ENCODE measurements at places on chromosomes 3 and 15.
A peak's percentile ranks its signal among the peaks of the same experiment; 100 is the strongest.

GRCh38 chr15:89616228-89616627 is 39.0 kb downstream of the KIF7 start:
- DNase-seq, result no peak

DNA sequence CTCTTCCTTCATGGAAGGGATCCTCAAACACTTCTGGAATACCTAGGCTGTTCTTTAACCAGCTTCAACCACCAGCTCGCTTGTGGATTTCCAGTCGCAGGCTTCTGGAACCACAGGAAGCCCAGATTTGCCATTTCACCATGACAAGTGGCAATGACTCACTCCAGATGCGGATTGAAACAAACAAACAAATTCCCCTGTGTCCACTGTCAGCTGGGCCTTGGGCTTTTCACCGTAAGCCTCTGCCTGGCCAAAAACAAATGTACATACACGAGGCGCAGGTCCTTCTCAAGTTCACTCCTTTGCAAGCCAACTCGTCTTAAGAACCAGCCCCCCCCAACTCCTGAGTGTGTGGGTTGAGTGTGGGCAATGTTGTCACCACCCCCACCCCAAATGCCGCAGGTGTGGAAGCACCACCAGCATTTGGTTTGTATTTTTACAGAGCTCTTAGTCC is 8.8 kb downstream of the BCL6 start:
- DNase-seq, result no peak

DNA sequence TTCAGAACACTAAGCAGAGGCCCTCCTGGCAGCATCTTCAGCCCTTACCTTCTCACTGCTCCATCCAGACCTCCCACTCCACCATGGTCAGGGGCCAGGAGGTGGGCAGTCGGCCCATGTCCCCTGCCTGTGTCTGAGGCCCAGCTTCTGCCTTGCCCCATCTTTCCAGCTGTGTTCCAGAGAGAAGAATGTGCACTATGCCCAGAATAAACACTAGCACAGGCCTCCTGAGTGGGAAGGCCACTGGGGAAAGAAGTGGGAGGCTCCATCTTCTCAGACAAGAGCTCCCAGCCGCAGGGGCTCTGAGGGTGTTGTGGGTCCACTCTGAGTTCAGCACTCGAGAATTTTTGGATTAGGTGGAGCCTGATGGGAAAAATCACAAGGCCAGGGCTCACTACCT is 44.5 kb downstream of the ADCY5 start:
- no peak for DNase-seq

DNA sequence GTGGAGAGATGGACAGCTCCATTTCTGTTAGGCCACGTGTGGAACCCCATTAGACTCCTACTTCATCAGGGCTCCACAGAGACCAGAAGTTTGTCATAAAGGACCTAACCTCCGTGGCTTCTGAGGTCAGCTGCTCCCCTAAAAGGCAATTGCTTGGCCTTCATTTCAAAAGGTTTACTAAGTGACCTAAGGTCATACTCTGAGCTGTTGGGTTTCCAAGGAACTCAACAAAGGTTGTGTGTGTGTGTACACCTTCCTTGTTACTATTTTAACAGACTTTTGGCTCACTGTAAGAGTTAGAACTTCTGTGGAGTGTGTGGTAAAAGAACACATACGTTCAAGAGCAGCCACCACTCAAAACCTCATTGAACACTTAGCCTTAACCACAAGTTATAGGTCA is 73.9 kb downstream of the SEC22A start:
- no peak for DNase-seq

- no peak for DNase-seq
These were observed 614.8 kb upstream of the MDFIC2 start for GRCh38 chr3:70927239-70927638.

DNA sequence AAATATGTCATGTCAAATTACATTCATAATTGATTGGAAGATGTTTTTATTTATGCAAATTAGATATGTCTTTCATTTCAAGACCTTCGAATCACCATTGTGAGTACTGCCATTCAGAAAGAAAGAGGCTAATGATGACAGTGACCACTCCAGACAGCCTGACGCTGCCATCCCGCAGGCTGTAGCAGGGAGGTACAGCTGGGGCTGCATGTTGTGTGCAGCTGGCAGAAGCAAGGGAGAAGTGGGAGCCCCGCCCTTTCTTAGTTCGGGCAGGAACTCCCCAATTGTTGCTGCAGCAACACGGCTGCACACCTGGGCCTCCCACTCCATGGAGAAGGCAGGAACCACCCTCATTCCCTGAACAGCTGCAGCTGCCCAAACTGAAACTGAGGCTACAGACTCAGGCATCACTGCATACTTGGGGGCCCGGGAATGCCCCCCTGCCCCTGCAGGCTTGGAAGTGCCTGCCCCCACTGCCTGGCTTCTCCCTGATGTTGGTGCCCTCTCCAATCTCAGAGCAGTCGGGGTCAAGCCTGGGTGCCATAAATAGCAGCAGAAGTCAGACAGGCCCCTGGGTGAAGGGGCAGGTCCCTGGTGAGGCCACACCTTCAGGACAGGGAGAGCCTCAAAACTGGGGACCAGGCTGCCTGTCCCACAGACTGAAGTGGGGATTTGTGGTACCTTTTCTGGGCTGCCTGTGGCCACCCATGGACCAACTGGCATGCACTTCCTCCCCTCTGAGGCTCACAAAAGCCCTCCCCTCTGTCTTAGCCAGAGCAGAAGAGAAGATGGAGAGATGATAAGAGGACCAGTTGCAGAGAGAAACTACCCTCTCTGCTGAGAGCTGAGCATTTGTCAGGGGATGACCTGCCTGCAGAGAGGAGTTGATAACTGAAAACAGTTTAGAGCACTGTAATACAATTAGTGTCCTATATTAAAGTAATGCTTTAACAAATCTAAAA is 964.6 kb downstream of the SI start:
- DNase-seq, result no peak

DNA sequence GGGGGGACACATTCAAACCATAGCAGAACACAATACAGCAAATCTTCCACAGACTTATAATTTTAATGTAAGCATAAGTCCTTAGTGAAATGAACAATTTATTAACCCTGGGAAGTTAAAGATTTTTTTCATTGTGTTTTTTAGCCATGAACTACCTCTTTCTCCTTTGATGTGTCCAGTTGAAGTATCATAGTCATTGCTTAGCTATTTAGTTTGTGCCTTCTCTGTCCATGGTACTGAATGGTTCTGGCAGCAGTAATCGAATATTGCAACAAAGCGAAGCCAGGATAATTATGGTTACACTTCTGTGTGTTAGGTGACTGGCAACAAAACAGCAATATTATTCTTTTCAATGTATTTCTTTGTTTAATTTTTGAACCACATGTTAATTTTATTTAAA is 403.0 kb upstream of the ONECUT1 start:
- DNase-seq, result no peak

- DNase-seq, result no peak
These were observed 216.8 kb upstream of the RBMS3 start for GRCh38 chr3:29064085-29064484.

DNA sequence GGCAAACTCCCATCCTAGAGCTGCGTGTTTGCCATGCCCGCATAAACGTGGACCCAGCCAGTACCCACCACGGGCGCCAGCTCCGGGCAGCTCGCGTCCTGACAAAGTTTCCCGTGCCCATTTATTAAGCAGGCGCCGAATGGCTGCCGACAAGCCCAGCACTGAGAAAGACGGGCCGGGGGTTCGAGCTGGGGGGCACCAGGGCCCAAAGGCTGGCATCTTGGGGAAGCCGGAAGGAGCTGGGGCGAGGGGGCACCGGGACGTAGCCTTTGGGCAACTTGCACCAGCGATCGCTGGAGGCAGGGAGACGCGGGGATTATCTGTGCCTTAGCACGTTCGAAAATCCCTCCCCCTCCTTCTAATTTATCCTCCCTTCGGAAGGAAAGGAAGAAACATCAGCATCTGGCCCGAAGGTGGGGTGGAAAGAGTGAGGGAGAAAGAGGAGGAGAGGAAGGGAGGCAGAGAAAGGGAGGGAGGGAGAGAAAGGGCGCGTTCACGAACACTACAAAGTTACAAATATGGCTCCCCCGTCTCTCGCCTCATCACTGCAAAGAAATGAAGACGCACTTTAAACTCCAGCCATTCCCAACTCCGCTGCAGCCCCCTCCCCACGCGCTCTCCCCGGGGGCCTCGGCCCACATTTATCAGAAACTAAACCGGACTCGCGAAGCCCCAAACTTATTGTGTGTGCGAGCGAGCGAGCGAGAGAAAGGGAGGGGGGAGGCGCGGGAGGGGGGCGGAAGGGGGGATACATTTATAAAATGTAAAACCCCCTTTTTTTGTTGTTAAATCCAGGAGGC is 1.0 kb downstream of the ANP32A start:
- DNase-seq, result peak; percentile 16

DNA sequence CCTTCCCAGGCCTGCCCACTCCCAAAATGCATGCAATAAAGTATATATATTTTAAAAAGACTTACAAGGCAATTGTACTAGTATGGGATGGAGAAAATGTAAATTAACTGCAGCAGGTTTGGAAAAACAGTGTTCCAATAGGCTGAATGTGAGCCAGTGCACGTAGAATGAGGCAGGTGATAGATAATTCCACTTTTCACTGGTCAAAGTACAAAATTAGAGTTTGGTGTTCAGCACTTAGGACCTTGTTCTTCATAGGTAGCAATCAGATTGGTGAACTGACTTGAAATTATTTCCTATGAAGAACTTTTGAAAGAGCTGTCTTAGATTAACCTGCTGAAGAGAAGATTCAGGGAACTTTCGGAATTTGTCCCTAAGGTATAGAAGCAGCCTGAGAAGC is 1.9 kb downstream of the WDR48 start:
- no peak for DNase-seq

- DNase-seq, result no peak
These were observed 175.3 kb downstream of the UACA start for GRCh38 chr15:70587896-70588567.

GRCh38 chr3:30227571-30228301 is 378.7 kb upstream of the TGFBR2 start:
- DNase-seq, result no peak

DNA sequence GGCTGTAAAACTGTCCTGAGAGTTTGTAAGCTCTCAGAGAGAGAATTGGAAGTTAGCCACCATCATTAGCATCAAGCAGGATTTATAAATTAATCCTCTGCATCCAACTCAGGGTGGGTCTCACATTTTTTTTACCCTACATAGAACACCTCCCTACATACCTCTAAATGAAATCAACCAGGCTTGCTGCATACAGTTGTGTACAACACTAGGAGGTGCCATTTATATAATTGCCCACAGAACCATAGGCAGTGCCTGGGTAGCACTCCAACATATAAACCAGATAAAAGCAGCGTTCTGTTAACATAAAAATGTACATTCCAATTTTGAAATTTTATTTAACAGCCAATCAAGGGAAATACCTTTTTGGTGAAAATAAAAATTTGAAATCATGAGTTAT is 48.2 kb upstream of the SELENOK start:
- DNase-seq, result no peak

DNA sequence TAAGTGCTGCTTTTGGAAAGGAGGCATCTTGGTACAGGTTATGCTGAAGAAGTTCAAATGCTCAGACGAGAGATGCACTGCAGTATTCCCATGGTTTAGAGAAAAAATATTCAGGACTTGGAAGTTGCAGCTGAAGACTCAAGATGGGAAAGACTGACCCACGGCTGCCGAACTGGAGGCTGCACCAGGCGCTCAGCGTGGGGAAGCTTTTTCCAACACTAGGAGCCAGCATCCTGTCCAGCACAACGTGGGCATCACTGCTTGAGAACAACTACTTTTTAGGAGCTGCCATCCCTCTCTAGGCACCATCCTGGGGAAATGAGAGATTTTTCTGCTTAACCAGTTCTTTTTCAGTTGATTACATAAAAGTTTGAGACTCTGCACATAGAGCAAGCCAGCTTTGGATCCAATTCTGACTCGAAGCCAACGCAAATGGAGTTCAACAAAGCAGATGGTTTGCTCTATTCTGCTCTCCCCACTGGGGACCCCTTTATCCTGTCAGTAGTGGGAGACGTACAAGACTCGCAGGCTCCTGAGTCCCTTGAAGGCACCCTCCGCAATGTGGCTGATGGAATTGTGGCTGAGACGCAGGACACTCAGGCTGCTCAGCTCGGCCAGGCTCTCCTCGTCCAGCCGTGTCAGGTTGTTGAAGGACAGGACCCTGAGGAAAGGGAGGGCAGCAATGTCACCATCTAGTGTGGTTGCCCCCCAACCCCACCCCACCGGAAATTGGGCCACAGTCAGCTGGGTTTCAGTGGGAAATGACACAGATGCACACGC is 93.8 kb downstream of the LRIG1 start:
- no peak for DNase-seq

DNA sequence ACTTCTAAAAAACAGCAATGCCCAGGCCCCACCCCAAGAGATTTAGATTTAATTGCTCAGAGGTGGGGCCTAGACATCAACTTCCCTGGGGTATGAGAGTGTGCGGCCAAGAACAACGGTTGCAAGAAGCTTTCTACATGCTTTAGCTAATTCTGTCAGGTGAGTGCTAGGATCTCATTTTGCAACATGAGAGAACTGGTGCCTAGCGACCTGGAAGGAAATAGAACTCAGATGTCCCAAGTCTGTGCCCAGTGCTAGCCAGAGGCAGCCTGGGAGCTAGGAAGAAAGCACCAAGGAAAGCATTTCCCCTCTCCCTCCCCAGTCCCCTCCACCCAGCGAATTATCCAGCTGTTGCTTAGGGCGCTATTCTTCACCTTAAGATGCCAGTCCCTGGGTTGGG is 22.9 kb upstream of the HRH1 start:
- DNase-seq, result no peak

DNA sequence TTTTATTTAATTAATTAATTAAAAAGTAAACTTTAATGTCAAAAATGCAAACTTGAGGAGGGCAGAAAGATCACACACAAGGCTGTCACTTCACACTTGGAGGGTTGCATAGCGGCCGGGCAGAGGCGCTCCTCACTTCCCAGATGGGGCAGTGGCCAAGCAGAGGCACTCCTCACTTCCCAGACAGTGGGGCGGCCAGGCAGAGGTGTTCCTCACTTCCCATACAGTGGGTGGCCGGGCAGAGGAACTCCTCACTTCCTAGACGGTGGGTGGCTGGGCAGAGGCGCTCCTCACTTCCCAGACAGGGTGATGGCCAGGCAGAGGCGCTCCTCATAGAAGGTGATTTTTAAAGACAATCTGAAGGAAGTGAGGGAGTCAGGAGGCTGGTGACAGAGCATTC is 277.5 kb downstream of the PDCD6IP start:
- DNase-seq, result no peak

All from stimulated activated CD8-positive, alpha-beta memory T cell treated with anti-CD3 and anti-CD28 coated beads, Interleukin-7, amount 100 ng/mL, for 4 hours (primary cell).